ENCODE measurements at places on chromosomes 12 and 14. TPM values are rescaled to one million over a fixed set of nuclear protein-coding genes. Genes with fewer than 3 reads are reported as not detected.

DNA sequence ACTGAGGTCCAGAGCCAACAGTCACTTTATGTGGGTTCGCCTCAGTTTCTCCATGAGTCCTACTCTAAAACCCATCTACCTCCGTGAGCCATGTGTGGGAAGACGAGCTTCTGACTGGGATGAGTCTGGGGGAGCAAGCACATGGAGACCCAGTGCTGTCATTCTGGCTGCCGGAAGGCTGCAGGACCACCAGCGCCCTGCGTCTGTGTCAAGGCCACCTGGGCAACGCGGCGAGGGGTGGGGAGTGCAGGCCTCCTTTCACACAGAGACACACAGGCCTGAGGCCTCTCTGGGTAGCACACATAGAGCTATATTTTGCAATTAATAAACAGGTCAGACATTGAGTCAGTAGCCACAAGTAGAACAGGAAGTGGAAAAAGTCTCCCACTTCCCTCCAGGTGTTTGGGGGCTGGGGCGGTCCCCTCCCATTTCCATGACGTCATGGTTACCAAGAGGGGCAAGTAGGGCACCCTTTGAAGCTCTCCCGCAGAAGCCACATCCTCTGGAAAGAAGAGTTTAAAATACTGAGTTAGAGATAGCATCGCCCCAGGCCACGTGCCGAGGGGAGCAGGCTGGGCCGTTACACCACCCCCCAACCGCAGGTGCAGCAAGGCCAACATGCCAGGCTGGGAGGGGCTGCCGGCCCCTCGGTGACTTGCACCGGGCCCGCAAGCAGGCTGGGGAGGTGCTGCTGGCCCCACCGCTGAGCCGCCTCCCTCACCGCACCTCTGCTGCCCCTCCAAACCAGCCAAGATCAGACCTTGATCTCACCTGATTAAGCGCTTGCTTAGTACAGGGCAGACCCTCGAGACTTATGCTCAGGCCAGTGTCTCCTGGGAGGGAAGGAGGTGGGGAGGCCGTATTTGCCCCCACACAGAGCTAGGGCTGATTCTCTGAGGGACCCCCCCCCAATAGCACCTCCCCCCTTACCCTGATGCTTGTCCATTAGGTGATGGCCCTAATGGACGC is 32.7 kb downstream of the DAD1 start:
- DNase-seq: no peak

GRCh38 chr14:68937471-68938270 is 41.4 kb downstream of the ACTN1 start:
- DNase-seq: no peak

DNA sequence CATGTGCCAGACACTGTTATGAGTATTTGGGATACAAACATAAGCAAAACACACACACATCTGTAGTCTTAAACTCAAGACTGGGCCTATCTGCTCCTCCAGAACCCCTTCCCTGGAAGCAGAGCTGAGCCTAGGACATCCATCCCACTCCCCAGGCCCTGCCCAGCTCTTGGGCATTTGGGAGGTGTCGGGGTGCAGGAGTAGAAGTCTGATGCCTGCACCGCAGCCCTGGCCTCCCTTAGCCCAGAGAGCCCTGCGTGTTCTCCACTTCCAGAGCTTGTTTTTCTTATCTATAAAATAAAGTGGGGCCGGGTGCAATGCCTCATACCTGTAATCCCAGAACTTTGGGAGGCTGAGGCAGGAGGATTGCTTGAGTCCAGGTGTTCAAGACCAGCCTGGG is 11.7 kb downstream of the HSP90AA1 start:
- no peak for DNase-seq

DNA sequence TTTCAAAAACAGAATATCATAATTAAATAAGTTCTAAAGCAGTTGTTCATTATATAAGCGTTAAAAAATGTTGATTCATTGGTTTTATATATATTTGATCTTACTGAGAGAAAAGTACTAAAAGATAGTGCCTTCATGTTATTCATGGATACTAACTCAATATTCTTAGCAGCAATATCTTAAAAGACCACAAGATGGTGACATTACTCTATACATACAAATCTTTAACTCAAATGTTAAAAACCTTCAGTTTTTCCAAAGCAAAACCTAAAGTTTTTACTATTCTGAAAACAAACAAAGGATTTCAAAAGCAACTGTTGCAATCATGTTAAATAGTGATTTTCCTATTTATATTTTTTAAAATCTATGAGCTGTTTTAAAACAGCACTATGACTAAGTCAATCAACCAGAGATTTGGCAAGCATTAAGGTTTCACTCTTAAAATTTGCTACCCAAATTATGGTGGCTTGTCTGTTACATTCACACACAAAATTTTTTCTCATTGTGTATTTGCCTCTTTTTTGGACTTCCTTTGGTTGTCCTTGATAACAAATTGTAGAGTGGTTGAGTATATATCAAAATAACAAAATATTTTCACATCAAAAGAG is 50.1 kb upstream of the RERGL start:
- DNase-seq: peak; percentile 60

DNA sequence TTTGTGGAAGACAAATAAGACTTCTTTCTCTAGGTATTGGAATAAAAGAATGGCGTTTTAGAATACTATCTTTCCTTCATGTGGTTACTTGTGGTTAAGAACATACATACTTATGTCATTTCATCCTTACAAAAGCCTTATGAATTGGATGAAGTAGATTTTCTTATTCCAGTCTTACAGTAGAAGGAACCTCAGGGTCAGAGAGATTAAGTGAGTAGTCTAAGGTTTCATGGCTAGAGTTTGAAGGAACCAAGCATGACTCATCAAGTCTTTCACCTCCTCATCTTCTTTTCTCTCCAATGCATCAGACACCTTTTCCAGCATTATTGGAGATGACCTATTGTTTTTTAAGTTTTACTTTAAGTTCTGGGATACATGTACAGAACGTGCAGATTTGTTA is 92.9 kb upstream of the NEDD1 start:
- no peak for DNase-seq

DNA sequence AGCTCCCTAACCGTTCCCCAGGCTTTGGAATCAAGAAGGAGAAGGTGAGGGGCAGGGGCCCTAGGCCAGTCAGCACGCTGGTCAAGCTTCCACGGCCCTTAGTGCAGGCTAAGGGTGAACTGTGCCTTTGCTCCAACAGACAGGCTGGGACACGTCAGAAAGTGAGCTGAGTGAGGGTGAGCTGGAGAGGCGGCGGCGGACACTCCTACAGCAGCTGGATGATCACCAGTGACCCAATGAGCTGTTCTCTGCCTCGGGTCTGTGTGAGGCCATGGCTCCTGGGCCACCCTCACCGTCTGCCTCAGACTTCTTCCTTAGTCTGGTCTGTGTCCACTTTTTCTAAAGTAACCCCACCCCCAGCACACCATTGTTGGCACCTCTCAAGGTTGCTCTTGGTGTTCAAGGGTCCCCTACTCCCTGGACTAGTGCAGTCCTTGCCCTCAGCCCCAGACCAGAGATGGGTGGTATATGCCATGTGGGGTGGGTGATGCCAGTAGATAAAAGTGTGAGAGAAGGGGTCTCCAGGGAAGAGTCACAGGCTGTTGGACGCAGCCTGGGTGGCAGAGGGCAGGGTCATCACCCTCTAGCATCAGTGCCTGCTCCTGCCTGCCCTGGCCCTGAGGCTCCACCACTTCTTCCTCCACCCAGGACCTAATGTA is 20.7 kb downstream of the PRPF40B start:
- no peak for DNase-seq

DNA sequence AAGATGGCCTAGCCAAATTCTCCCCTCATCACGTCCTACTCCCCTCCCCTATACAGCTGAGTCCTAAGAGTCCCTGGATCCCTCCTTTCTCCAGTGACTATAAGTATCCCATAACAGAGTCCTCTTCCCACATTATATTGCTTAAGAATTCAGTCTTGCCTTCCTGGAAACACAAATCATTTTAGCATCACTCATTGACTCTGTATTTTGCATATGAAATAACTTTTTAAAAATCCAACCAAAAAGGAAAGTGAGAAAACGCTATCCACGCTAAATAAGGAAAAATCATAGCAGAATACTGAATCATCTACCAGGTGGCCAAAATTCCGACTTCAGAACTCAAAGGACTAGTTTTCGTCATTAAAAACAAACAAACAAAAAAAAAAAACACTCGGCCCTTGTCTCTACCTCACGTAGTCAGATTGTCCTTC is 130.2 kb downstream of the GCH1 start:
- no peak for DNase-seq

DNA sequence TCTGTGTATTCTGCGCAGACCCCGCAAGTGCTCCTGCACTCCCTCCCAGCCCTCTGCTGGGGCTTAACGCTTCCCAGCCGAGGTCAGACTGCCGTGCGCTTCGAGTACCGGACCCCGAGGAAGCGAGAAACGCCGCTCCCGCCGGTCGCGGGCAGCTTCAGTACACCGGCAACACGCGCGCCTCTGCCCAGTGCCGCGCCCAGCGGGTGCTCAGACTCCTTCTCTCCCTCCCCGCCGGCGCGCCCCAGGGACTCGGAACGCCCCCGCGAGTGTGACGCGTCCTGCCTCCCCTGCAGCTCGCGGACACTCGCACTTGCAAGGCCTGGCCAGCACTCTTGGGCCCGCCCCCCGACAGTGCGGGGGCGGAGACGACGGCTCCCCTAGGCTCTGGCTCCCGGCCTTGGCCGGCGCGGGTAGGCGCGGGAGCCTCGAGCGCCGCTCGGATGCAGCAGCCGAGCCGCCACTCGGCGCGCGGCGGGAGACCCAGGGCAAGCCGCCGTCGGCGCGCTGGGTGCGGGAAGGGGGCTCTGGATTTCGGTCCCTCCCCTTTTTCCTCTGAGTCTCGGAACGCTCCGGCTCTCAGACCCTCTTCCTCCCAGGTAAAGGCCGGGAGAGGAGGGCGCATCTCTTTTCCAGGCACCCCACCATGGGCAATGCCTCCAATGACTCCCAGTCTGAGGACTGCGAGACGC is at the start of gene PTGER2:
Gene PTGER2 (plus strand): TSS at position 410 of the 692 bp plus-strand sequence. CDS start 237 bp downstream, at position 647.
- peak; percentile 3 for DNase-seq

DNA sequence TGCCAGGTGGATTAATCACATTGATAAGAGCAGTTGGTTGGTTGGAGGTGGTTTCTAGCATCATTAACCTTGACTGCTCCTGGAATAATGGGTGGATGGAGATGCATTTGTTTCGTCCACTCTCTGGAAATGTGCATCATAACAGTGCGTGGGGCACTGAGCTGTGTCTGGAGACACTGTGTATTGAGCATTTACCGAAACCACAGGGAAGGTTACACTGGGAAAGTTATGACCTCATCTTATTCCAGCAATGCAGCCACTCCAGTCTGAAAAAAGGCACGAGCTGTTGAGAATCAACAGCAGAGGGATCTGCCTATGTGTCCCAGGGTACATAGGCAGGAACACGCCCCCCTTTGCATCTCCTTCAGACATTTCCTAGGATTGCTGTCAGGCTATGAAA is 27.2 kb downstream of the RNFT2 start:
- peak; percentile 19 for DNase-seq

GRCh38 chr14:23861666-23862065 is 91.9 kb upstream of the DHRS4 start:
- DNase-seq: peak; percentile 16

- no peak for DNase-seq
These were observed 62.4 kb downstream of the VCPKMT start for GRCh38 chr14:50053935-50054334.

DNA sequence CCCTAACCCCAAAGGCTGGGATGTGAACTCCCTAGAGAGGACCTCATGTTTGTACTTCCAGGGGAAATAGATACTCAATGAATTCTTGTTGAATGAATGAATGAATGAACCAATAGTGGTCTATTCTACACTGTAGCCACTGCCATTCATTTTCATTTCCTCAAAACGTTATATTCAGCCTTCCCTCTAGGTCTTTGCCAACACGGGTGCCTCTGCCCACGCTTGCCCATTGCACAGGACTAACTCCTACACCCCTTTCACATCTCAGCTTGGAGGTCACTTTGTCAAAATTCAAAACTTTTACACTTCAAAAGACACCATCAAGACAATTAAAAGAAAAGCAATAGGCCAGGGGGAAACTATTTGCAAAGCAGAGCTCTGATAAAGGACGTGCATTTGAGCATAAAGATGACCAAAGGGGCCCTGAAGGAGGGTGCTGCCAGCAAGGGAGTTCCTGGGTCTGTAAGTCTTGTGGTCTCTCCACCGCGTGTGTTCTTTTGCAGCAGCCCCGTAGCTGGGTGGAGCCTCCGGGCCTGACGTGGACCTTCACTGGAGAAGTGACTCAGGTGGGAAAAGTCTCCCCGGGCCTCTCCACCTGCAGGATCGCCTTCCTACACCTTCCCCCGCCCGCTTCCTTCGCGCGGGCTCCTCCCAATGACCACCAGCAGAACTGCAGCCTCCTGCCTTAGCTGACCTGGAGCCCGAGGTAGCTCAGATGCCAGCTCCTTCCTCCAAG is 31.5 kb downstream of the TMEM63C start:
- peak; percentile 47 for DNase-seq

DNA sequence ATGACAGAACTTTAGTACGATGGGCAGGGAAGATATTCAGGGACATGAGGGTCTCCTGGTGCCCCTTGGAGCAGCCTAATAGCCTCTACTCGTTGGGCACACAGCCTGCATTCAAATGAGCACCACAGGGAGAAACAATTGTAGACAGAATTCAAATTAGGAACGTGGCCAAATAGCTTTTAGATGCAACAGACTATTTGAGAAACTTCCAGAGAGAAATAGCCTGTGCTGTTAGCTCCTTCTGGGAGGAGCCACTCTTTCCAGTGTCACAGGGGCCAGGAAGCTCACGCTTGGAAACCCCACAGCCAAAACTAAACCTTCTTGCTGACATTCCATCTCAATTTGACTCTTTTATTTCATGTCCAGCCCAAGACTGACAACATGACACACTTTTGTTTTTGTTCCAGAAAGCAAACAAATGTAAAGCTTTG is 114.5 kb downstream of the RPAP3 start:
- no peak for DNase-seq

GRCh38 chr12:53766881-53767280 is 15.1 kb upstream of the CISTR start:
- no peak for DNase-seq

- no peak for DNase-seq
These were observed 133.7 kb upstream of the C14orf180 start for GRCh38 chr14:104445832-104446381.

GRCh38 chr14:78612666-78613065 is 442.5 kb downstream of the NRXN3 start:
- DNase-seq: no peak

DNA sequence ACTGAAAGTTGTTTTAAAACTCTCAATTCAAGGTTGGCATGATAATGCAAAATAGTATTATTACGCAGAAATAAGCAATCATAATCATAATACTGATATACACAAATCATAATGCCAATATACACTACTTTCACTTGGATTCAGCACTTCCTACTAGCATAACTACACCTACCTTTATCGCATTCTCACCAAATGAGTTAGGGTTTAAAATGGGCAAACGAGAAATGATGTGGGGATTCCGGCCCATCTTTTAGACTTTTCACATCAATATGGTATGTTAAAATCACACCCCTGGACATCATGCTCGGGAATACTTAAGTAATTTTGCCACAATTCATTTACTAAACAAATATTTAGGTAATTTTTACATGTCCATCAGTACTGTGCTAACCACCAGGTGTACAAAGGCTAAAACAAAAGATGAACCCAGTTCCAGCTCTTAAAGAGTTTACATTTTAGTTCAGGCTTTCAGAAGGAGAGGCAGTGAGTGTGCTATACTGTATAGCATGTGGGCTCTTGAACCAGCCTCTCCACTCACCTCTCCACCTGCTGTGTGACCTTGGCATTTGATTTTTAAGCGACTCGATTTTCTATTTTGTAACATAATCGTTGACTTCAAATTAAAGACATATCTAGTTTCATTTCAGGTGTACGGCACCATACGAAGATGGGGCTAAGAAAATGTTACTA is 1.1 kb upstream of the USP15 start:
- DNase-seq: no peak

The CCDC60 gene
- total RNA-seq: not detected

The EIF2S3B gene
- total RNA-seq: 1.3 TPM

The ADGRD1 gene
- not detected for total RNA-seq

The NGB gene
- total RNA-seq: not detected

The ITGB7 gene
- 18.8 TPM for total RNA-seq

The MARK3 gene
- total RNA-seq: 60.6 TPM

Measured in SK-MEL-5 (cell line).